ENCODE measurements at places on chromosomes 16 and 17.

GRCh38 chr17:57356153-57356718, 99.9 kb downstream of the MSI2 start:
- DNase-seq: no peak

DNA sequence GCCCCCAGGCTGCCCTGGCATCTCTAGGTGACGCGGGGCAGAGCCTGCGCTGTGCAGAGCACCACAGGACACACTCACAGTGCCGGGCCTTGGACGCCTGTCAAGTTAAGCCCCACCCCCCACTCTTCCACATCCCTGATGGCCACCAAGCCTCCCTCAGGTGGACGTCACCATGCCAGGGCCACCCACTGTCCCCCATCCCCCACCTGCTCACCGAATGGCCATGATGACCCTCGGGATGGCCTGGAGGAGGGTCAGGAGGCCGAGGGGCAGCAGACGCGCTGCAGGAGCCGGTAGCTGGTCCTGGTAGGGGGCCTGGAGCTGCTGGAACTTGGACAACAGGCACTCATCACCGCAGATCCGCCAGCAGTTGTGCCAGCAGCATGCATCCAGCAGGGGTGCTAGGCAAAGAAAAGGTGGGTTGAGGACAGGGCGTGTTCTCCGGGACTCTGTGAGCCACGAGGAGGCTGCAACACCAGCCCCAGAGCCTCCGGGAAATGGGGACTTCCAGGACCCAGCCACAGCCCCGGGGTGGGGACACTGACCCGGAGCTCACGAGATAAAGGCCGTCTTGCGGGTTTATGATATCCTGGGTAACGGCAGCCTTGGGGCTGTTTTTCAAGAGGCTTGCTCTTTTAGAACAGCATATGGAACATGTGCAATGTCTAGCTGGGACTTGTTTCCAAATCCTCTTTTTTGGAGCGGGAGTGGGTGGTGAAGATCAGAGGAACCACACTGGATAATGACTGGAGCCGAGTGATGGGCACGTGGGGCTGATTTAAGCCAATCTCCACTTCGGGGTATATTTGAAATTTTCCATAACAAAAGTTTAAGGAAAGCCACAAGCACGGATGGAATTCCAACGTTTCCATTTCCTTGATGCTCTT, 11.4 kb downstream of the C16orf95 start:
- no peak for DNase-seq

GRCh38 chr16:66508248-66508913, 41.5 kb downstream of the TK2 start:
- no peak for DNase-seq

DNA sequence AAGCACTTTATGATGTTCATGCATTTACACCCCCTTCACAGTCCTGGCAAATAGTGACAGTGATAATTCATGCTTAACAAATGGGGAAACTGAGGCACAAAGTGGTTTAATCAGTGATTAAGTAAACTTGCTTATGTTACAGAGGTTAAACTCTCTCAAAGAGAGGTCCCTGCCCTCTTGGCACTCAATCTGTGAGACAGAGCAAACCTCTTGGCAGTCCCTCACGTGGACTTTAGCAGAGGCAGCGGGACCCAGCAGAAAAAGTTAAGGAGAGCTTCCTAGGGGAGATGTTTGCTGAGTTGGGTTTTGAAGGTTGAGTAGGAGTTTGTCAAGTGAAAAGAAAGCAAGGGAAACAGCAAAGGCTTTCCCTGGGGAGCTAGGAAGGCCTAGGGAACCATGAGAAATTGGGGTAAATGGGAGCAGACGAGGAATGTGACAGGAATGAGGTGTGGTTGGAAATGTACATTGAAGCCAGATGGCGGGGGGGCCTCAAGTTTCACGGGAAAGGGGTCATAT, 10.7 kb downstream of the SOCS1 start:
- no peak for DNase-seq

DNA sequence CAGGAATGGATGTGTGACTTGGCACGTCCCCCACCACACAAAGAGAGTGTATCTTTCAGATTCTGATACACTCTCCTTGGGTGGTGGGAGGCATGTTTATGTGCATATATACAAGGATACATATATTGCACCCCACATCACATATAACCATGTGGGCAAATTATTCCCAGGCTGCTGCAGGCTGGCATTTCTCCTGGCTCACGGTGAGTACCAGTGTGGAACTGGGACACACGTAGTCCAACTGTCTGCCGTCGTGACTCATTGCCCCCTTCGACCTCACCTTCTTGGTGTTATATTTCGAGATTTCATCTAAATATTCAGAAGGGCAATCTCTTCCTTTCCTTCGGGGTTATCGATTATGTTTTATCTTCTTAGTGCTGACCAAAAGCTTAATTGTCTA, 24.4 kb downstream of the ARHGAP44 start:
- no peak for DNase-seq

DNA sequence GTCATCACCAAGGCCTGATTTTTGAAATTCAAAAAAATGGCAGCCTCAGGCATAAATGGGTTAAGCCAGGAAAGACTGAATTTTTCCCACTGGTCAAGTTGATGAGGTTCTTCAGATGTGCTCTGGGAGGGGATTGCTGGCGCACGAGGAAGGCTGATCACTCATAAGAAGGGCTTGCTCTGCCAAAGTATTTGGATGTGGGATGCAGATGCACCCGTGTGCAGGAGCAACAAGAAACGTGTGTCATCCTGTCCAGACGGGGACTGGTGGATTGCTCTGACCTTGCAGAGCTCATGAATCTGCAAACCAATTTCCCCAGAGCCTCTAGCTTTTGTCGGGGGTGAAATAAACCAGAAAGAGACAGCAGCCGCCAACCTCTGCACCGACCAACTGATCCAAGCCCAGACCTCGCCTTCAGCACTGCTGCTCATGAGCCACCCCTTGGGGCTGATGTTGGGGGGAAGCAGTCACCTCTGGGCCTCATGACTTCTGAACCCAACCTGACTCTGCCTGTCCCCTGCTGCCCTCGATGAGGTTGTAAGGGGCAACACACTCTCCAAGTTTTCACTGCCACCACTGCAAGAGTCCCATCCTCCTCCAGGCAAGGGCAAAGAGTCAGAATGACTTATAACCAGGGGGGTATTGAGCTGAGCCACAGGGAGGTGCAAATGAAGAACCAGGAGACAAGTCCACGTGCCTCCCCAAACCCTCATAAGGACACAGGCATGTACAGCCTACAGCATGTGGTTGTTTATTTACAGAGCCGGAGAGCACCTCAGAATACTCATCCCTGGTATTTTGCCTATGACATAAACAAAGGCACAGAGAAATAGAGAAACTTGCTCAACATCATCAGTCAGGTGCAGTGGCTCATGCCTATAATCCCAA, 452.0 kb downstream of the SOX9 start:
- no peak for DNase-seq

DNA sequence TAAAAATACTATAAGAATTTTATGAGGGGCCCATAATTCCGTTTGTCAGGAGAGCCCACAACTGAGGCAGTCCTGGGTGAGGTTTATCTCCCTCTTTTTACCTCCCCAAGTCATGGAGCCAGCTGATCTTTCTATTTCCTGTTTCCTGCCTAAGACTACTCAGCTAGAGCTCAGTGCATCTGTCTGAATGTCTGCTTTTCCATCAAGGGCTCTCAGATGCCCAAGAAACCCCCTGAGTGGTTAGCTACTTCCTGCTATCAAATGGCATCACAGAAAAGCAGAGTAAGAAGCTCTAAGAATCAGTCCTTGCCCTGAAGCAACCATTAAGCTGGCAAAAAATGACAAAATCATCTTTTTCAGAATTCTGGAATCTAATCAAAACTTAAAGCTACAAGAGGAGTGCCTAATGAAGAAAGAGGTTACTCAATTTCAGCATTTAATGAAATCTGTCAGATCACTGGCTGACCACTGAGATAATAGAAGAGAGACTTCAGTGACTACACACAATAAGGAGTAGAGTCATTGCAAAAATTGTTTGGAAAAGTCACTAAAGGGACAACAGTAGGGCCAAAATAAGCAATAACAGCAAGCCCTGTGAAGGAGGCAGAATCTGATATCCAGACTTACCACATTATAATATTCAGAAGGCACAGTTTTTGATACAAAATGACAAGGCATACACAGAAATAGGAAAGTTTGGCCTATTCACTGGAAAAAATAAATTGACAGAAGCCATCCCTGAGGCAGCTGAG, 150.1 kb downstream of the CYB561 start:
- no peak for DNase-seq

GRCh38 chr16:26623442-26623841, 443.3 kb upstream of the C16orf82 start:
- no peak for DNase-seq

DNA sequence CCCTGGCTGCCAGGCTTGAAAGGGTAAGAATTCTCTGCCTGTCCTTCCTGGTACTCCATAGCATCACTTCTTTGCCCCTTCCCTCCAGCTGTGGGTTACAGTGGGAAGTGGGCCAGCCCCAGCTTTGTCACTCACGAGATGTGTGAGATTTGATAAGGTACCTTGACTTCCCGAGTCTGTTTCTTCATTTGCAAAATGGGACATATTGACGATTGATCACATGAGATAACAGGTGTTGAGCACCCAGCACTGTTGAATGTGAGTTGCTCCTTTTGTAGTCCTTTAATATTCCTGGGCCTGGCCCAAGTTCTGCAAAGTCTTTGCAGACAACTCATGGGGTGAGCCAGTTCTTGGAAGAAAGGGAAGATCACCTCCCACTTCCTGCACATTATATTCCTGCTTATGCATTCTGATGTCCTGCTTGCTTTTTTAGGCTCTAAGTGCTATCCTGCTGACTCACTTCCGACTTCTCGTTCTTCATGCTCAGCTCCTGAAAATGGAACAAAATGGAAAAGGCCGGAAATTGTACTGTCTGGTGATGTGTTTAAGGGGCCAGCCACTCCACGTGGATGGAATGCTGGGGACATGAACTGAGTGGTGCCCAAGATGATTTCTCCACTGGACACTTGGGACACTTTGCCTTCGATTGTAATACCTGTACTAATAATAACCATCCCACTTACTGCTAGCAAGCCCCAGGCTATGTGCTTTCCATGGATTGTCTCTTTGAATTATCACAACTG, 8.3 kb upstream of the NLK start:
- DNase-seq: no peak

GRCh38 chr17:80243526-80244433, 16.9 kb upstream of the RNF213 start:
- no peak for DNase-seq

GRCh38 chr16:3983081-3983520, 102.6 kb upstream of the CREBBP start:
- DNase-seq: no peak

DNA sequence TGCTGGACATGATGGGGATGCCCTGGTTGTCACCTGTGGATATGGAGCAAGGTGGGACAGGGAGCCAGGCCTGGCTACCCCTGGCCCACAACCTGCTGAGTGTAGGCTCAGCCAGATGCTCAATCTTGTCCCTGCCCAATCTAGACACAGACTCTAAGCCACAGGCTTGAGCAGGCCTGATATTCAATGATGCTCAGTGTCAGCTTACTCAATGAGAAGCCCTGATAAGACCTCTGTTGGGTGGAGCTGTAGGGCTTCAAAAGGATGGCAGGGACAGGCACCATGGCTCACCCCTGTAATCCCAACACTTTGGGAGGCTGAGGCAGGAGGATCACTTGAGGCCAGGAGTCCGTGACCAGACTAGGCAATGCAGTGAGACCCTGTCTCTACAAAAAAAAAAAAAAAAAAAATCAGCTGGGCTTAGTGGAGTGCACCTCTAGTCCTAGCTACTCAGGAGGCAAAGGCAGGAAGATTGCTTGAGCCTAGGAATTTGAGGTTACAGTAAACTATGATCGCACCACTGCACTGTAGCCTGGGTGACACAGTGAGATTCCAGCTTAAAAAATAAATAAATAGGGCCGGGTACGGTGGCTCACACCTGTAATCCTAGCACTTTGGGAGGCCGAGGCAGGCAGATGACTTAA, 3.4 kb downstream of the LCAT start:
- DNase-seq: no peak

Data from GOT3 (cell line).